ENCODE measurements at places on chromosomes 2 and 18.

GRCh38 chr2:173355132-173355865 is 627 bp downstream of the CDCA7 start:
- no peak for DNase-seq

DNA sequence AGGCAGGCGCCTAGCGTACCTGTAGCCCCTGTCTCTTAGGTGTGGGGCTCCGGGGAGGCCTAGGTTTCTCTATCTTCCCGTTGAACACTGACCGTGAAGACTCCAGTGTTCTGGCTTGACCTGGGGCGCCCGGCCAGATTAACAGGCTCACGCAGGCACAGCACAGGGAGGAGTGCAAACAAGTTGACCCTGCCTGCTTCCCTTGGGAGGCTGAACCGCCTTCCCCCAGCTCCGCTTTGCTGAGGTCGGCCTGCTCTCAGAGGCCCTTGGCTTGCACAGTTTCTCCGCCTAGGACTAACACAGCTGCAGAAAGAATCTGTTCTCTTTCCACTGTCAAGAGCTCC is 567 bp downstream of the PCYOX1 start:
- no peak for DNase-seq

GRCh38 chr2:27021253-27022049 is 11.3 kb upstream of the TMEM214 start:
- no peak for DNase-seq

DNA sequence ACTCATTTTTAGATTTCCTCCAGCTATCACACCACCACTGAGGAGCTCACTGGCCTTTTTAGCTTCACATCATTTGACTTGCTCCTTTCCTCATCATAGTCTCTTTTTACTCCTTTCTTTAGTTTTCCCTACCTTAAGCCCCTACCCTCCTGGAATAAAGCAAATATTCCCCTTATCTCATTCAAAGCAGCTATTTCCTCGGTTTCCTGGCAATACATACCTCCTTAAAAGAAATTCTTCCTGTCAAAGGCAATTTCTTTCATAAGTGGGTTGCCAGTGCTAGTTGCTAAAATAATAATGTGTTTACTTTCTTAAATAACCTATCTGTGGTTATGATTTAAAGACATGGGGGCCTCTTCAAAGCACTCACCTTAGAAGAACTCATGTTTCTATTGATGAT is 359.3 kb downstream of the GALNT13 start:
- no peak for DNase-seq

GRCh38 chr2:12603781-12604295 is 112.9 kb upstream of the TRIB2 start:
- DNase-seq: no peak

DNA sequence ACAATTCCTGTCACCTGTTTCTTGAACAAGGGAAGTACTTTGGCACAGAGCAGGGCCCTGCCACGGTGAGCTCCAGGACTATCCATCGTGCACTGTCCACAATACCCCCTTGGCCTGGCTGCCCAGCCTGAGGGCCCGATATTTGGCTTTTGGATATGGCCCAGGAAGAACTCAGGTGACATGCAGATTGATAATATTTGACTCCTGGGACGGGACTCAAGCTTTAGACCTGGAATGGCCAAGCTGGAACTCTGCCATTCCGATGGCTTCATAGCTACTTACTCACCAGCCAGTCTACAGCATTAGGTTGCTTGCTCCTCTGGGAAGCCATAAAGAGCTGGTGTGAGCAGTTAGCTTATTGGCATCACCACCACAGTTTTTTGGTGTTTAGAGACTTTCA is 26.6 kb downstream of the EML6 start:
- DNase-seq: no peak

GRCh38 chr2:168731616-168732015 is 70.8 kb upstream of the NOSTRIN start:
- no peak for DNase-seq

DNA sequence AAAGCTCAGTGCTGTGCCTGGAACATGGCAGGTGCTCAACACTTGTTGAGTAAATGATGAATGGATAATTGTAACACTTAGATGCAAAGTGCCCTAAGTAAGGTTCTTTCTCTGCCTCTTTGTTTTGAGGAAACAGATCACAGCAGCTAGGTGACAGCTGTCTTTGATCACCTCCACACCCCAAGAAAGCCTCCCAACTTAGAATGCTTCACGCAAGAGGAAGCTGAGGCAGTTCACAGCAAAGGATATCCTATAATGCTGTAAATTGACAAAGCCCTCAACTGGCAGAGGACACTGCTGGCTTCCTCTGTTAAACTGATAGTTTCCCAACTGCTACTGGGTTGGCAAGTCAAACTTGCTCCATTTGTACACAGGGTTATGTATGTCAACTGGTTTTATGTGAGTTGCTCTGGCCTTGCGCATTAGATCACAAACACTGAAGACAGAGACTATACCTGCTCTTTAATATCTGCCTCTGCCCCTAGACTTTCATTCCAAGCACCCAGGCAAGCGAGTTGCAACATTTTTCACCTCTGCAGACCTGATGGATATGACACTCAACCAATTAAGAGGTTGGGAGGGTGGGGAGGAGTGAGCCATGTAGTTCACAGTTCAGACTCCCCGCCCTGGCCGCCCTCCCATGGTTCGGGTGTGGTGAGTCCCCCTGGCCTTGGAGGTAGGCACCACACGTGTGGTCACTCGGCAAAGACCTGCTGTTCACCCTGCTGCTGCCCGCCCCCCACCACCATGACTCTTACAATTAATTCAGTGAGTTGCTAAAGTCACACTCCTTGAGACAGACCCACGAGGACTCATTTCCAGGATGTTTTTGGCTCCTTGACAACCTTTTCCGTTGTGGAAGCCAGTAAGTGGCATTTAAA is 4.8 kb upstream of the MALL start:
- no peak for DNase-seq

DNA sequence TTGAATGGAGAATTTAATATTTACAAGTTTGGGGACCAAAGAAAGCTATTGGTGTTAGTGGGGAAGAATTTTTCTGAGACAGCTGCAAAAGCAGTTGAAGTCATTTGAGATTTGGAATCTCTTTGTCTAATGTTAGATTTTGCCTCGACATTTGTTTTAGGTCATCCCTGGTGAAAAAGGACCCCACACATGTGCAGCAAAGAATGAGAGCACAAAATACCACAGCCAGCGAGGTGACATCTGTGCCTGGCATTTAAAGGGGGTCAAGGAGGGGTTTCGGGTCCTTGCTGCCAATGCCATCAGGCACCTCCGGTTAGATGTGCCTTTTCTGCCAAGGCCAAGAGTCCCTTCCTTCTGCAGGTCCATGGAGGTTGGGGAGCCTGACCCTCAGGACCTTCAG is 173.3 kb downstream of the TRIB2 start:
- DNase-seq: no peak

DNA sequence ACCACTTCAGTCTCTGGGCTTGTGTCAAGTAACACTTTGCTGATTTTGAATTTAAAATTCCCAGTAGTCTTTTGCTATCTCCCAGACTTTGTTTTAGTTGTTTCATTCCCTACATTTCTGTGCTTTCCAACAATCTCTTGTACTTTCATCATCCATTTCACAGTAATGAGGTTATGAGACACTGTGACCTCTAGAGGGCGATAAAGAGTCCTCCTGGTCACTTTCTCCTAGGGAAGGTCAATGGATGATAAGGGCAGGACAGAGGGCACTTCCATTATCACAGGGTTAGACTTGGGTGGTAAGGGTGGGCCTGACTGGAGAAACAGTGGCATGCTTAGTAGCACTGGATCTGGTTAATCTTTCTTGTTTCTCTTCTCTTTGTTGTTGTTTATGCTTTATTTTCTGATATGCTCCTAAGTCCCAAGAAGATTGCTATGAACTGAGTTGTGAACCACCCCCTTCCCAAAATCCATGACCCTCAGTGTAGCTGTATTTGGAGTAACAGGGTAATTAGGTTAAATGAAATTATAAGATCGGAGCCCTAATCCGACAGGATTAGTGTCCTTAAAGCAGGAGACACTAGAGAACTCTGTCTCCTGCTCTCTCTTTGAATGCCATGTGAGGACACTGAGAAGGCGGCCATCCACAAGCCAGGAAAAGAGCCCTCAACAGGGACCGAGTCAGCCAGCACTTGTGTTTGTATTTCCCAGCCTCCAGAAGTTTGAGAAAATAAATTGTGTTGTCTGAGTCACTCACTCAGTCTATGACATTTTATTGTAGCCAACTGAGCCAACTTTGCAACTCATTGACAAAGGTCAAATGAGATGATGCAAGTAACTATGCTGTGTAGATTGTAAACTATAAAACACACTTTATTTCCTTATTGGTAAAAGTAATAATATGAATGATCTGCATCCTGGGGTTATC is 779.2 kb downstream of the CNTNAP5 start:
- no peak for DNase-seq

GRCh38 chr2:48203668-48204067 is 297.4 kb upstream of the FBXO11 start:
- DNase-seq: no peak

DNA sequence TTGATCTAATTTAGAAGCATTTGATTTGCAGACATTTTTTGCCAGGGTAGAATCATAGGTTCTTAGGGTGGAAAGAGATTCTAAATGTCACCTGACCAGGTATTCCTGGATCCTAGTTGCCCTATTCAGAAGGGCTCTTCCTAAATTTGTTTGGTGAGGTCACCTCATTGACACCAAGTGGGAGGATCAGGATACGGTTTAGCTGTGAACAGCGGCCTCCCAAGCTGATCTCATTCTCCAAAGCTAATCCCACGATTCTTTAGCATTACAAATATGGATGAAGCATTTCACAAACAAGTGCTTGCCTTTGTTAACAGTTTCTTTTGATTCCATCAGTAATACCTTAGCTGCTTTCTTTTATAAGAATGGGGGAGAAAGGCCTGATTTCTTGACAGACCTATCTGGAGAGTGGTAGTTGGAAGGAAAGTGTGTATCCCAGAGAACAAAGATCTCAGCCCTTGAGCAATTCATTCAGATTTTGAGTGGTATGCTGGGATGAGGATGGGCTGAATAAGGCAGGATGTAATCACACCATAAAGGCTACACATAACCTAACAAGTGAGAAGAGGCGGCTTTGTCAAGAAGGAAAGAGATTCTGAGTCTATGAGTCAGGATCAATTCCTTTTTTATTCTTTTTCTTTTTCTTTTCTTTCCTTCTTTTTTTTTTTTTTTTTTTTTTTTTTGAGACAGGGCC is 16.6 kb downstream of the KCTD1 start:
- no peak for DNase-seq

GRCh38 chr2:50831676-50832075 is 200.3 kb downstream of the NRXN1 start:
- no peak for DNase-seq

GRCh38 chr18:67893916-67894315 is 377.4 kb upstream of the DSEL start:
- DNase-seq: no peak

- DNase-seq: no peak
These were observed 27.2 kb downstream of the PPP3R1 start for GRCh38 chr2:68225119-68225632.

GRCh38 chr2:62928015-62928414 is 122.6 kb upstream of the OTX1 start:
- DNase-seq: no peak

GRCh38 chr2:235334179-235334578 is 159.7 kb upstream of the AGAP1 start:
- DNase-seq: no peak

DNA sequence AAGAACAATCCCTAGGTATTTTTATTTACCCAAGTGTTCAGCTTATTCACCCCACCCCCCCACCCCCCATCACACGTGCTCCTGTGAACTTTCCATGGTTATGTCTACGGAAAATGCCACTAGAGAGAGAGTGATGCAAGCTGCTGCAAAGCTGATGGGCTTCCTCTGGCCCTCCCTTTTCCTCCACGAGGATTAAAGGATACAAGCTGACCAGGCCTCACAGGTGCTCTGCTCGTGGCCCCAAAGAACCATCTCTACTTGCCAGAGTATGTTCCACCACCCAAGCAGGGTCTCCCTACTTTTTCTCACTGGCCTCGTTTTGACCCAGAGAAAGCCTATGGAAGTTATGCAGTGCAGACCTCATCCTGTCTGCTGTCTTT is 342.6 kb downstream of the CELF4 start:
- no peak for DNase-seq

DNA sequence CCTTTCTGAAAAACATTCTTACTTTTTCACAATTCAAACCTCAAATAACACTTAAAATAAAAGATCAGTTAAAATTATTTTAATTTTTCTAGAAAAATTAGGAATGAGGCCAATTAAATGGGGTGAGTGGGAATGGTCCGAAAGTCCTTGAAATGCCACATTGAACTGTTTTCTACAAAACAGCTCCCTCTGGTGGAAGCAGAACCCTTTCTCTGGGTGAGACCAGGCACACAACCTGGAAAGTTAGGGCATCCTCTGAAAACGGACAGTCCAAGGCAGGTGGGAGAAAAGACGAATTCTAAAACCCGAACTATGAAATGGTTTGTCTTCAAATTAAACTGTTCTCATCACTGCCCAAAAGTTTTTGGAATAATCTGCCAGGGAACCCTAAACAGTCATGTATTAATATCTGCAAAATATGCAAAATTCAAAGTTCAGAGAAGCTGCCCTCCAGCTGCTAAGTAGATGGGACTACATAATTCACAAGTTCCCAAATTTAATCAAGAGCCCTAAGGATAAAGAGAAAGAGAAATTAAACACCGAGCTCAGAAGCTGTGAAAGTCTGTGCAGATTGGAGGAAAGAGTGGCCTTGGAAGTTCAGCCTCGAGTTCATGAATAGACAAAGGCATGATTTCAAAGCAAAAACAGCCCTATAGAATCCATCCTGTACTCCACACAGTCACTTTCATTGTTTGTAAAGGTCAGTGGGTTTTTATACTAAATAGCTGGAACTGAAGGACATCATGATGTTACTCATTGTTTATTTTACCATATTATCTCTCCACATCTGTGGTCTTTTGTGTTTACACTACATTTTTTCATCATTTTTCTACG is 108.3 kb downstream of the PIEZO2 start:
- no peak for DNase-seq

- DNase-seq: no peak
These were observed 19.2 kb downstream of the DAW1 start for GRCh38 chr2:227890495-227891079.

DNA sequence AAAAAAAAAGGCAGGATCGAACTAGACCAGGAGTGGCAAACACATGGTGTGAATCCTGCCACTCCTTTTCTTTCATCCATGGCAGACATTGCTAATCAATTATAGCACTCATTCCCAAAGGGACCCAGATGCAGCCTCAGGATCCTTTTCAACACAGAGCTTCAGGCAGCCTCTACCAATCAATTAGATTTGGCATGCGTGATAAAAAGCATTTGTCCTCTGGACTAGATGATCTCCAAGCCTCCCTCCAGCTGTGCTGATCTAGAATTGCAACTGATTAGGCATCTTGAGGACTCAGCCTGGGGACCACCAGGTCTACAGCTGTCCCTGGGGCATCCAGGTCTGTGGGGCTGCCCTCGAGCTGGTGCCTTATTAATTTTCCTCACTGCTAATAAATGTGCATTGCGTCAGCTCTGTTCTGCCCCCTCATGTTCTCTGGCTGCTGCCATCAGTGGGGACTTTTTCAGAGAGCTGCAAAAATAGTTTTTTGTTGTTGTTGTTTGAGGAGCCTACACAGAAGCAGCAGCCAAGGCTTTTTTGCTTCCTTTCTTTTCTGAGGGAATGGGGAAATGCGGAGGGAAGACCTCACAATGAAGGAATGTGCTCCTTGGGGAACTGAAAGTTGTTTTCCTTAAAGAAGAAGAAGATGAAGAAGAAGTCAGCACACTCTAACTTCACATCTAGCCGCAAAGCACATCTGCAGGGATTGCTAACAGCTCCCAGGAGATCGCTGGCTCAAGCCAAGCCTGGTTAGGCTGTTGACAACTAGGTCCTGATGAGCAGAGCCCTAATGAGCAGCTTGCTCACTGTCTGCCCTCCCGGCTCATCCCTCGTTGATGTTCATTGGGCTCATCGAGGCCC is 8.8 kb upstream of the ATOH8 start:
- peak; percentile 92 for DNase-seq

Measured in AG04449 (cell line).